ENCODE measurements at places on chromosomes 5 and 9. TPM values are rescaled to one million over a fixed set of nuclear protein-coding genes. Genes with fewer than 3 reads are reported as not detected.

DNA sequence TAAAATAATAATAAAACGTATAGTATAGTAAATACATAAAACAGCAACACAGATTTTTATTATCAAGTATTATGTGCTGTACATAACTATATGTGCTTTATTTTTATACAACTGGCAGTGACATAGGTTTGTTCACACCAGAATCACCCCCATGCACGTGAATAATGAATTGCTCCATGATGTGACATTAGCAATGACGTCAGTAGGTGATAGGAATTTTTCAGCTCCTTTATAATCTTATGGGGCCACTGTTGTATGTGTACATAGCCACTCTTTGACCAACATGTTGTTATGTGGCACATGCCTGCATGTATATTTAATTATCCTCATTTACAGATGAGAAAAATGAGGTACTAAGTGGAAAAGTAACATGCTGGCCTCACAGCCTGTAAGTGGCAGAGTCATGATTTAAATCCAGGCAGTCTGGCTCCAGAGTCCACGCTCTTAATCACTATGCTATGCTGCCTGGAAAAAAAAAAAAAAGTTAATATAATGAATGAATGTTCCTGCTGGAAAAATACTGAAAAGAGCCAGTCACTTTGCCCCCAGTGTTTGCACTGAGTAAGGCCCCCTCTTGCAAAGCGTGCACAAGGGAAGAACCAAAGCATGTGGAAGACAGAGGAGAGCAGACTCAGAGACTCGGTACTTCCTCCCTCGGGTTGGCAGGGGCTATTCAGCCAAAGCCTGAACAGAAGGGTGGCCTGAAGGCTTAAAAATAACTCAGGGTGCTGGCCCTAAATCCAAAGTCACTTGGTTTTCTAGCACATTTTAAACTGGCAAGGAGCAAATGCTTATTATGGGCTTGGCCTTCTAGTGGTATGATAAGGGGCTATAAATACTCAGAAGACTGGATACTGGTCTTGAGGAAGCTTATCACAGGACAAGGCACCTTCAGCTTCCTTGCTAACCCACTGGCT, 206.8 kb downstream of the GLIS3 start:
- no peak for DNase-seq

Gene FSTL4
- total RNA-seq: not detected

Gene PCDHAC1
- total RNA-seq: 0.11 TPM

Gene TRIM7
- 14.4 TPM for total RNA-seq

DNA sequence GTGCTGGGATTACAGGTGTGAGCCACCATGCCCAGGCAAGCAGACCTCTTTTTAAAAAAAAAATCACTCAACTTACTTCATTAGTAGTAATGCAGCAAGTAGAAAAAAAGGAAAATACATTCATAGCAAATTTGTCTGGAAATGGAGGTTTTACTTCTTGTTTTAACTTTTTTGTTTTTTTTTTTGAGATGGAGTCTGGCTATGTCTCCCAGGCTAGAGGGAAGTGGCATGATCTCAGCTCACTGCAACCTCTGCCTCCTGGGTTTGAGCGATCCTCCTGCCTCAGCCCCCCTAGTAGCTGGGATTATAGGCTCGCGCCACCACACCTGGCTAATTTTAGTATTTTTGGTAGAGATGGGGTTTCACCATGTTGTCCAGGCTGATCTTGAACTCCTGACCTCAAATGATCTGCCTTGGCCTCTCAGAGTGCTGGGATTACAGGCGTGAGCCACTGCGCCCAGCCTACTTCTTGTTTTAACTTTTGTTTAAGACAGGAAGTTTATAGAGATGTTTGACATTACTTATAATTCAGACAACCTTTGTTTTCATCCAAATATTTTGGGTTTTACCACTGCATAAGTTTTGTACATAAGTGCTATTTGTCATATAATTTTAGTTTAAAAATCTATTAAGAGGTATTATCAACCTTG, 26.5 kb downstream of the UBE2R2 start:
- no peak for DNase-seq

DNA sequence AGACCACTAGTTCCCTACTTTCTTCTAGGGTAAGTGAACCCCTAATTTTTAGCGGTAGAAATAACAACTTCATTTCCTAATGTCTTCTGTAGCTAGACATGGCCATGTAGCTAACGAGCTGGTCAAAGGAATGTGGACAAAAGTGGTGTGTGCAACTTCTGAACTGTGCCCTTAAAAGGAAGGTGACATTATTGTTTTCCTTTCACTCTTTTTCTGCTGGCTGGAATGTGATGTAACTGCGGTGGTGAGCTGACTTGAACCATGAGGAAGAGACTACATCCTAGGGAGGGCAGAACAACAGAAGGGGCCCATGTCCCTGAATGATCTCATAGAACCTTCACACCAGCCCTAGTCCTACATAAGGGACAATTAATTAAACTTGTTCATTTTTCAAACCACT, 1.3 kb upstream of the SNX2 start:
- no peak for DNase-seq

Gene FAM151B
- 1.6 TPM for total RNA-seq

Gene SPINK1
- not detected for total RNA-seq

Gene C9orf50
- not detected for total RNA-seq

Gene OLFM1
- total RNA-seq: 17.9 TPM

GRCh38 chr5:125152461-125153189, 406.2 kb upstream of the ZNF608 start:
- no peak for DNase-seq

GRCh38 chr9:105502276-105502675, 54.4 kb downstream of the FSD1L start:
- no peak for DNase-seq

DNA sequence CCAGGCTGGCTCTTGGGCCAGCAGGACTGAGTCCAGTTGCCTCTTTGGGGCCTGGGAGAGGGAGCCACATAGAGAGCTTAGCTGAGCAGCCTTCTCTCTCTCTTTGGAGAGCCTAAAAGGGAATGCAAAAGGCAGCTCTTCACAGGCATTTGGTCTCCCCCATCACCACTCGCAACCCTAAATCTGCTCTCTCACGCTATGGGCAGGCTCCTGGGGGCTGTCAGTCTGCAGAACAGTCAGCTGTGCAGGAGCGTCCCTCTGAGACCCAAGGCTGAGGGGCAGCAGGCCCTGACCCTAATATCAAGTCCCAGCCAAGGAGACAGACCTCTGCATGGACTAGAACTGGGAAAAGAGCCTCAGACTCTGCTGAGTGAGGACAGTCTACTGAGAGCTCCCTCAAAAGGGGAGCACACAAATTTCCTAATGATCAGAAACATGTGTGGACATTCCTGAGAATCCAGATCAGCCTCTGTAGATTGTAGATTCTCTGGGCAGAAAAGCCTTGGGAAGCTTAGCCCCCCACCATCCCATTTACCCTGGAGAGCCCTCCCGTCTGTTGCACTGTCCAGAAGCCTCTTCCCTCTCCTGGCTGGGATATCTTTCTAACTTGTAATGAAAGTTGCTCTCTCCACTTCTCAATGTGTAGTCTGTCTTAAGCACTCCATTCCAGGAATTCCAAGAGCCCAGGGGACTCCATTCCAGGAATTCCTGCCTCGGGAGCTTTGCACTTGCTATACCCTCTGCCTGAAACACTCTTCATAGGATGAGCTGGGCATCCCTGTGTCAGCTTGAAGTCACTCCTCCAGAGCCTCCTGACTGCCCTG, 79.4 kb downstream of the FAM114A2 start:
- no peak for DNase-seq

- DNase-seq: no peak
Observed at GRCh38 chr5:61496860-61497259, 164.8 kb downstream of the ZSWIM6 start.

Gene FYB1
- total RNA-seq: 4.7 TPM

Gene IDNK
- total RNA-seq: 3.4 TPM

Gene PPP3R2
- total RNA-seq: not detected

GRCh38 chr9:34869390-34869789, 88.7 kb upstream of the PHF24 start:
- no peak for DNase-seq

Gene GABRA6
- not detected for total RNA-seq

Gene THBS4
- total RNA-seq: 32.9 TPM

Gene PCDHB14
- 4.1 TPM for total RNA-seq

Gene ZFP2
- total RNA-seq: 0.70 TPM

GRCh38 chr5:169027501-169028061, 273.4 kb downstream of the SLIT3 start:
- no peak for DNase-seq

DNA sequence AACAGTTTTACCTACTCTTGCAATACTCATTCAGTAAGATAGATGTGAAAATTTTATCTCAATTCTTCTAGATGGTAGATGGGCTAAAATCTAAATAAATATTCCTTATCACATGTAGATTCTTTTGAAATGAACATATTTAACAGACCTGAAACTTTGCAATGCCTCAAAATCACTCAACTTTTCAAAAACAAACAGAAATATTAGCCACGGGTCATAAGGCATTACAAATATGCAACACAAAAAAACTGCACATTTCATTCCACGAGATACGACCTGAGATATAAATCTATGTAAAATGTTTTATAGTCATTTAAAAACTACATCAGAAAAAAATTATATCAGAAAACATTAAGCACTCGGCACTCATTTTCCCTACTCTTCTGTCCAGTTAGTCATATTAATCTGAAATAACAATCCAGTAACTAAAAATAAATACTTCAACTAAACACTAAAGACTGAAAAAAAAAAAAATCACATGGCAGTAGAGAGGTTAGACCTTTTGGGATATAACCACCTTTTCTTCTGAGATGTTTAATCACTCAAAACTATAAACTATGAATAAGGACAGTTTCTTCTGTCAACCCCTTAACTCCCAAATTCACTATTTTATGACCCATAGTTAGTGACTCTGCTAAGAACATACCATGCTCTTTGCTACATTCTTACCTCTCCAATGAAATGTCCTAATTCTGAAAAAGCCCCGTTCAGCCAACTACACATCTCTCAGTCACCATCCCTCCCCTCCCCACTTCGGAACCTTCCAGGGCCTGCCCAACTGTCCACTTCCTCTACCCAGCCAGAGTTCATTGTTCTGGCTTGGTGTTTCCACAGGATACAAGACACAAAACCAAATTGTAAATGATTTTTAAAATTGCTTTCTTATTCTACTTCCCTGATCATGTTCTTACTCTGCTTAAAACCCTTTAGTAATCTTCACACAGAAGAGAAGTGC, 6.4 kb downstream of the HOMER1 start:
- DNase-seq: no peak

GRCh38 chr5:127517110-127517479, 345 bp upstream of the PRRC1 start:
- DNase-seq: no peak

- DNase-seq: no peak
Observed at GRCh38 chr9:132042324-132042723, 37.3 kb downstream of the MED27 start.

DNA sequence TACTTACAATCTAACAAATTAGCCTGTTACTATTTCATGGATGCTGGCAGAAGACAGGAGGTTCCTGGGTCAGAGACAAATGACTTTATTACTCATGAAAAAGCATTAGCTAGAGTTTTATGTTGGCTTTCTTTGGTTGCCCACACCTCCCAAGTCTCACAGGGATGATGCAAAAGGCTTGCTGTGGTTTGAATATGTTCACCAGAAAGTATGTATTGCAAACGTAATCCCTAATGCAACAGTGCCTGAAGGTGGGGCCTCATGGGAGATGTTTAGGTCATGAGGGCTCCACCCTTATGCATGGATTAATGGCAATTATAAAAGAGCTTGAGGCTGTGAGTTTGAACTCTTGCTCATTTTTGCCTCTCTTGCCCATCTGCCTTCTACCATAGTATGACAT, 28.5 kb downstream of the DPYSL3 start:
- no peak for DNase-seq
